ENCODE measurements at places on chromosomes 1 and 21. TPM values are rescaled to one million over a fixed set of nuclear protein-coding genes. Genes with fewer than 3 reads are reported as not detected.

DNA sequence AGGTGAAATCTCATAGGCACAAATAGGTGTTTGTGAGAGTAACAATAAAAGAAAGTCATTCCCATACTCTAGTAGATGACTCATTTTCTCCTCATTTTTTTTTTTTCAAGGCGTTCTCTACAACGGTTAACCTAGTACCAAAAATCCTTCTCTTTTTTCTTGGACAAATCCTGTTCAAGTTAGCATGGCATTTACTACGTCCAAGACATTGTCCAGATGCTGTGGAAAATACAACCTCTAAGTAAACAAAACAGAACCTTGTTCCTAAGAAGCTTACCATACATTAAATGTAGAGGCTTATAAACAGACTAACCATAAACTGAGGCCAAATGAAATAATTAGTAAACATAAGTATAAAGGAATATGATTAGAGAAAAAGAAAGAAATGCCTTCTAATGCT lies 76.2 kb upstream of the RGS4 start:
- H3K27ac ChIP-seq = no peak overlapping the region
- H3K36me3 ChIP-seq = no peaks in the 10 kb centered on the region
- no peaks in the 10 kb centered on the region for H3K4me1 ChIP-seq

DNA sequence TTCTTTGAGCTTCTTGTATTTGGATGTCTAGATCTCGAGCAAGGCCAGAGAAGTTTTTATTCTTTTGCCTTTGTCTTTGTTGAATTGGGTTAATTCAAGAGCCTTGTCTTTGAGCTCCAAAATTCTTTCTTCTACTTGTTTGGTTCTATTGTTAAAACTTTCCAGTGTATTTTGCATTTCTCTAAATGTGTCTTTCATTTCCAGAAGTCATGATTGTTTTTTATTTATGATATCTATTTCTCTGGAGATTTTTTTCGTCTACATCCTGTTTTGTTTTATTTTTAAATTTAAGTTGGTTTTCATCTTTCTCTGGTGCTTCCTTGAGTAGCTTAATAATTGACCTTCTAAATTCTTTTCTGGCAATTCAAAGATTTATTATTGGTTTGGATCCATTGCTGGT lies 61.8 kb downstream of the DTL start:
- H3K4me1 ChIP-seq = peaks cover 21% of the 10 kb centered on the region
- H3K4me3 ChIP-seq = no peak overlapping the region
- no peak for DNase-seq

GRCh38 chr1:215045698-215046308 lies 36.7 kb upstream of the KCNK2 start:
- H3K27me3 ChIP-seq = peaks cover 8% of the 10 kb centered on the region
- peaks cover 2% of the 10 kb centered on the region for H3K36me3 ChIP-seq
- no peak overlapping the region for H3K27ac ChIP-seq
- DNase-seq = no peak
- H3K4me1 ChIP-seq = peaks cover 16% of the 10 kb centered on the region

- H3K4me1 ChIP-seq = peaks cover 94% of the 10 kb centered on the region
- H3K27me3 ChIP-seq = peaks cover 6% of the 10 kb centered on the region
- DNase-seq = no peak
- peak overlapping the region; percentile 92 for H3K27ac ChIP-seq
- peak overlapping the region; percentile 79 for H3K4me3 ChIP-seq
Measured at GRCh38 chr21:42393443-42393950, 2.4 kb downstream of the TMPRSS3 start.

- no peaks in the 10 kb centered on the region for H3K27me3 ChIP-seq
- peak overlapping the region; percentile 84 for H3K4me3 ChIP-seq
- H3K27ac ChIP-seq = peak overlapping the region; percentile 97
- peak; percentile 40 for DNase-seq
- peaks cover 1% of the 10 kb centered on the region for H3K36me3 ChIP-seq
- peaks cover 92% of the 10 kb centered on the region for H3K4me1 ChIP-seq
Measured at GRCh38 chr1:100400404-100400803, 48.1 kb downstream of the CDC14A start.

DNA sequence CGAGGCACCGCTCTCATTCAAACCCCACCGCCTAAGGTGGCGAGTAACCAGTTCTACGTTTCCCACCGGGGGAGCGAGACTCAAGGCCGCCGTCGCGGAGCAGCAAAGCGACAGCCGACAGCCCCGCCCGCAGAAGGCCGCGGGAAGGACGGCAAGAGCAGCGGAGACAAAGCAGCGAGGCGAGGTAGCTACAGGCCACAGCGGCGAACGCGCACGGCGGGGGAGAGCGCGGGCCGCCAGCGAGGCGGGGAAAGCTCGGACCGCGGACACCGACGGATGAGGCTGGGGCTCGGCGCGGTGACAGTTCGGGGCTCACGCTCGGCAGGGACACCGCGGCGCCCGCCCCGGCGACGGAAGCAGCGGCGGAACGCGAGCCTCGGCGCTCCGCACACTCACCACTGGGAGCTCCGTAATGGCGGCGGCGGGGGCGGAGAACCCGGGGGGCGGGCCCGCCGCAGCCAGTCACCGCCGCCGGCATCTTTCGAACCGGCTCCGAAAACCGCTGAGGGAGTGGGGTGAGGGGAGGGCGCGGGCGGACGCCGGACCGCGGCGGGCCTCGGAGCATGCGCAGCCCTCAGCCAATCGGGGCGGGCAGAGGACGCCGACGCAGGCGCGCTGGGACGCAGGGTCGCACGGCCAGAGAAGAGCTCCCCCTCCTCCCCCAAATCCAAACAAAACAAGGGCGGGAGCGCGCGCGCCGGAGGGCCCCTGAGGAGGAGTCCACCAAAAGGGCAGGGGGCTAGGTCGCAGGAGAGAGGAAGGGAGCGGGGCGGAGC lies 666 bp downstream of the HP1BP3 start:
- H3K4me3 ChIP-seq = peak overlapping the region; percentile 90
- H3K27me3 ChIP-seq = no peaks in the 10 kb centered on the region
- peak; percentile 99 for DNase-seq
- peaks cover 38% of the 10 kb centered on the region for H3K4me1 ChIP-seq
- H3K27ac ChIP-seq = peak overlapping the region; percentile 86
- H3K36me3 ChIP-seq = peaks cover 9% of the 10 kb centered on the region

DNA sequence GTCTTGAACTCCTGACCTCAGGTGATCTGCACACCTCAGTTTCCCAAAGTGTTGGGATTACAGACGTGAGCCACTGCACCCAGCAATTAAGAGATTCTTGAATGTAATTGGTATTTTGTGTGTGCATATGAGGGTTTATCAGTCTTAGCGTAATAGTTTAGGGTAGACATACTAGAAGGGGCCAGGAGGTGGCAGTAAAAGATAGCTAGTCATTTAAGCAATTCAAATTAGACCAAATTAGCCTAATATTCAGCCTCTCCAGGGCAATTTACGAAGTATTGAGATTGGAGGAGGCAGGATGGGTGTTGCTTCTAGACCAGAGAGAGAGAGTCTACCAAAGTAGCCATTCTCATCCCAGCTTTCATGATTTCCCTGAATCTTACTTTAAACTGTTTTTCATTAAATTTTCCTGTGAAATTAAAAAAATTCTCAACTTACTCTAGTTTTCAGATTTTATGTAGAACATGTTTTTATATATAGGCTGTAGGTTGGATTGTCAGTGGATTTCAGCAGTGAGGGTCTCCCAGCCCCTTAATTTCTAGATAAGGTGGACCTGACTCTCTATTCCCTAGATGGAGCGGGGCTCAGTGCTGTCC lies 119.7 kb downstream of the HHAT start:
- no peak overlapping the region for H3K4me3 ChIP-seq
- H3K4me1 ChIP-seq = peaks cover 34% of the 10 kb centered on the region
- peak; percentile 29 for DNase-seq

- DNase-seq = peak; percentile 66
- H3K4me3 ChIP-seq = no peak overlapping the region
- peaks cover 12% of the 10 kb centered on the region for H3K27me3 ChIP-seq
Measured at GRCh38 chr21:41121785-41122415, 46.1 kb upstream of the BACE2 start.

DNA sequence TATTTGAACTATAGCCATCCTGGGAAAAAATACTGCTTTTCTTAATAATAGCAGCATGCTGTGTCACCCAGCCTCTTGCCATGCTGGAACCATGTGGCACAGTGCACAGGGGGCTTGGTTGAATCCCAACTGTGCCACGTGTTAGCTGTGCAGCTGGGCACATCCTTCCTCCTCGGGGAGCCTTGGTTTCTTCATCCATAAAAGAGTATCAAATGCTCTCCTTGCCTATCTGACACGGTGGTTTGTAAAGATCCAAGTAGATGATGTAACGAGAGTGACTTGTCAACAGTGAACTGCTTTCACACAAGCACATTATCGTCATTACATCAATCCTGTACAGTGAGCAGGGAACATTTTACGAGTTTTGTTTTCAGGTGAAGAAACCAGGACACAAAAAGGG lies 24.4 kb downstream of the VASH2 start:
- H3K4me1 ChIP-seq = peaks cover 7% of the 10 kb centered on the region
- H3K27ac ChIP-seq = no peak overlapping the region
- DNase-seq = no peak
- H3K27me3 ChIP-seq = peaks cover 4% of the 10 kb centered on the region
- H3K36me3 ChIP-seq = no peaks in the 10 kb centered on the region

The CLCA4 gene
- not detected for total RNA-seq

The CHODL gene
- 0.28 TPM for total RNA-seq

The RFX5 gene
- total RNA-seq = 95.4 TPM

The FCRL2 gene
- total RNA-seq = not detected

The HTR6 gene
- 0.32 TPM for total RNA-seq

The KIAA0040 gene
- 37.4 TPM for total RNA-seq

The HSF2BP gene
- 1.3 TPM for total RNA-seq

Measured in activated T-cell treated with anti-CD3 and anti-CD28 coated beads, Interleukin-2, amount 50 U/mL, for 72 hours (primary cell).